ENCODE measurements at places on chromosomes 3 and 15. TPM values are rescaled to one million over a fixed set of nuclear protein-coding genes. Genes with fewer than 3 reads are reported as not detected.

ZIC4 gene
- total RNA-seq = not detected

KAT2B gene
- 81.3 TPM for total RNA-seq

FETUB gene
- total RNA-seq = not detected

DNA sequence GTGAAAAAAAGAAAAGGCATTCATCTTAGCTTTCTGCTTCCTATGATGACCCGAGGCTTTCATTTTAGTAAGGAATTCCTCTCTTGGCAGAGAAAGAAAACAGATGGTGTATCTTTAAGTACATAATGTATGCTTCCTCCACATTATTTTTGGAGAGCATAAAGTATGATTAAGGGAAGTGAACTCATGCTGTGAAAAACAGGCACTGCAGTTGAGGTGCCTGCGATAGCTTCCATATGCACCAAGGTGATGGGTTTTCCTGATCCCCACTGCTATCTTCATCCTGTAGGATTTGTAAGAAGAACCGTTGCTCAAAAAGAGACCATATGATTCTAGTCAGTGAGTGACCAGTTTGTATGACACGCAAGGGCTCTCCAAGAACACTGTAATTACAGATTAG is 411.5 kb upstream of the MCTP2 start:
- no peaks in the 10 kb centered on the region for H3K27me3 ChIP-seq
- no peak overlapping the region for H3K27ac ChIP-seq
- no peaks in the 10 kb centered on the region for H3K36me3 ChIP-seq
- no peak for DNase-seq
- H3K4me1 ChIP-seq = no peaks in the 10 kb centered on the region
- H3K4me3 ChIP-seq = no peak overlapping the region

- H3K4me1 ChIP-seq = no peaks in the 10 kb centered on the region
- H3K27ac ChIP-seq = no peak overlapping the region
- H3K4me3 ChIP-seq = no peak overlapping the region
Observed at GRCh38 chr3:57434041-57434440, 110.1 kb downstream of the DNAH12 start.

DNA sequence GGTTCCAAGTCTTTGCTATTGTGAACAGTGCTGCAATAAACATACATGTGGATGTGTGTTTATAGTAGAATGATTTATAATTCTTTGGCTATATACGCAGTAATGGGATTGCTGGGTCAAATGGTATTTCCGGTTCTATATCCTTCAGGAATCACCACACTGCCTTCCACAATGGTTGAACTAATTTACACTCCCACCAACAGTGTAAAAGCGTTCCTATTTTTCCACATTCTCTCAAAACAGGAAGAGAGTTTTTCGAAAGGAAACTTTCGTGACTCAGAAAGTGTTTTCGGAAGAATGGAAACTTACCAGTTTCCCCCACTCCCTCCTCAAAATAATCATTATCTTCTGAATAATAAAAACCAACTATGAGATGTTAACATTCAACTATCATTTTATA is 205.8 kb downstream of the ALCAM start:
- no peak for DNase-seq
- H3K4me1 ChIP-seq = no peaks in the 10 kb centered on the region
- H3K27me3 ChIP-seq = no peaks in the 10 kb centered on the region
- H3K4me3 ChIP-seq = no peak overlapping the region
- no peak overlapping the region for H3K27ac ChIP-seq

GRCh38 chr3:33833408-33834095 is 35.1 kb downstream of the PDCD6IP start:
- H3K36me3 ChIP-seq = no peaks in the 10 kb centered on the region
- DNase-seq = no peak
- no peak overlapping the region for H3K4me3 ChIP-seq
- H3K27ac ChIP-seq = no peak overlapping the region

DNA sequence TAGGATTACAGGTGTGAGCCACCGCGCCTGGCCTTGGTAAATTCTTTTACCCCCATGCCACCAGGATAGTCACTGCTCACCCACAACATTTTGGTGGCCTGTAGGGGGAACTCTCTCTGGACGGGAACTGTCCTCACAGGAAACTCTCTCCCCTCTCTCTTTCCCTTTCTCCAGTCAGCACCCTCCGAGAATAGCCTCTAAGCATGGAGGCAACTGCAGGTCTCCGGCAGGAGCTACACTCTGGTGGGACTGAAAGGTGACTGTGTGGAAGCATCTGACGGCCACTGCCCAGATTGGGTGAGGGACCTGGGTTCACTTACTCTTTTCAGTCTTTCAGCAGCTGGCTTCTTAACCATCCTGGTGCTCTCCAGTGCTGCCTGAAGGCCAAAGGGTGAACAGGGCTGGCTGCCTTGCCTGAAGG is 21.3 kb downstream of the TRANK1 start:
- no peak overlapping the region for H3K27ac ChIP-seq
- peaks cover 4% of the 10 kb centered on the region for H3K4me1 ChIP-seq
- no peaks in the 10 kb centered on the region for H3K36me3 ChIP-seq
- no peaks in the 10 kb centered on the region for H3K27me3 ChIP-seq

DNA sequence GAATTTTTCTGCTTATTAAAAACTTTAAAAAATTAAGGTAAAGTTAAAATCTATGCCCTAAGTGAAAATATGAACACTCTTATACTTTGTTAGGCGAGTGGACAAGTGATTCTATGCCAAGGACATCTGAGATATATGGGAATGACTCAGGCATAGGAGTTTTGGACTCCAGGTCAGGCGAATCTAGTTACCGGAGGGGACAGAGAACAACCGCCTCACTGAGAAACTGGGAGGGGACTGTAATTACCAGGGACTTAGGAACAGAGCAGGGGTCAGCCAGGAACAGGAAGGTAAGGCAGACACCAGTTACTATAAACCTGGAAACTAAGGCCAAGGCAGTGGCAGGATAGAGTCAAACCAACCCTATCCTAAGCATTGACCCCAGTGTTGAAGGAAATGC is 16.8 kb upstream of the ATP1B3 start:
- no peak overlapping the region for H3K4me3 ChIP-seq
- DNase-seq = no peak
- H3K27me3 ChIP-seq = no peaks in the 10 kb centered on the region
- H3K36me3 ChIP-seq = no peaks in the 10 kb centered on the region

DNA sequence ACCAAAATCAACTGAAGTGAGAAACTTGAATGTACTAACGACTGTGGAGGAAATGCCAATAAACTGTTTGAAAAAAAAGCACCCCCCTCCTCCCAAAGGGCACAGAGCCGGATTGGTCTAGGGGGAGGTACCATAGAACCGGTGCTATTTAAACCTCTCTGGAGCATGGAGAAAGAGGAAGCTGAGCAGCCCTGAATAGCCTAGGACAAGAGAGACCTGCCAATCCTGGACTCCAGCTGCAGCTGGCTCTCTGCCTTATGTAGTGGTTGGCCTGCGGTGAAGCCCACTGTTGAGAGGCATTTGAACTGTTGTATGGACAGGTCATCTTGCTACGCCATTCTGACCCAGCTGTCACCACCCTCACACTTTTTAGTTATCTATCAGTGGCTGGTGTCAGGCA is 1.5 kb upstream of the SH3GL3 start:
- no peak for DNase-seq
- H3K4me3 ChIP-seq = no peak overlapping the region
- H3K36me3 ChIP-seq = no peaks in the 10 kb centered on the region
